ENCODE measurements at places on chromosomes 3 and 15. TPM values are rescaled to one million over a fixed set of nuclear protein-coding genes. Genes with fewer than 3 reads are reported as not detected.

- DNase-seq, result no peak
Measured at GRCh38 chr3:122642935-122643334, 37.7 kb upstream of the PARP14 start.

The CILP gene
- 31.6 TPM for polyA plus RNA-seq

GRCh38 chr3:13709706-13710105 lies 160.8 kb downstream of the FBLN2 start:
- no peak for DNase-seq

DNA sequence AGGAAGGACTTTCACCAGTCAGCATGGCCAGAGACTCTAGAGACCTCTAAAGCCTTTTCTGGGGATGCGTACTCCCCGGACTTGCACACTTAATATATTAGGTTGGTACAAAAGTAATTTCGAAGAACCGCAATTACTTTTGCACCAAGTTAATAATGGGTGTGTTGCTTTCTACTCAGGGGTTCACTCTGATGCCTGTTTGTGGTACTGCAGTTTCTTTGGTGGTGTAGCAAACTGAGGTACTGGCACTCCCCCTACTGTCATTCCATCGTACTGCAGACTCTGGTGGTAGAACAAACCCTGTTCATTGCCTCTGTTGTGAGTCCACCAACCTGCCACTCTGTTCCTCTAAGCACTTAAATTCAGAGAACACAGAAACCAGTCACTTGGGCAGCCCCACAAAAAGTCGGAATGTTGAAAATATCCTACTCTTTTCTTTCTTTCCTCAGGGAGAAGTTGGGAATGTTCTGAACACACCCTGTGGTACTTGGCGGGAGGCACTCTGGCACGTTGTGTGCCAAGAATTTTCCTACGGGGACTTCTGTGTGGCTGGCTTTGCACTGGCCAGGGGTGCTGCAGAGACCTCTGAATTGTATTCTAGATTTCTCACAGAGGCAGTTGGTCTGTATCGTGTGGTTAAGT lies 46.3 kb downstream of the GABRG3 start:
- peak; percentile 81 for DNase-seq

DNA sequence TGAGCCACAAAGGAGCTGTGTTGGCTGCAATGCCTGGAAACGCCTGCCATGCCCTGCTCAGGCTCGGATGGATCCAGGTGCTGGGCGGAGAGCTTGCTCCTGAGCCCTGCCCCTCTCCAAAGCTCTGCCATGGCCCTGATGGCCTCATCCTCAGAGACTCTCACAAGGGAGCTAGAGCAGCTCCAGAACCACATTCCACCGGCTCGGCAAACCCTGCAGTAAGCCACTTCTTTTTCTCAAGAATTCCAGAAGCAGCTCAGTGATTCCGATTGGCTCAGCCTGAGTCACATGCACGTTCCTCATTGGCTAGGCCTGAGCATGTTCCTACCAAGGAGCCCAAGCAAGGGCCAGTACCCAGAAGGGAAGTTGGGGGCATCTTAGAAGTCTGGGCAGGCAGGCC lies 24.8 kb downstream of the TPRA1 start:
- DNase-seq, result no peak

DNA sequence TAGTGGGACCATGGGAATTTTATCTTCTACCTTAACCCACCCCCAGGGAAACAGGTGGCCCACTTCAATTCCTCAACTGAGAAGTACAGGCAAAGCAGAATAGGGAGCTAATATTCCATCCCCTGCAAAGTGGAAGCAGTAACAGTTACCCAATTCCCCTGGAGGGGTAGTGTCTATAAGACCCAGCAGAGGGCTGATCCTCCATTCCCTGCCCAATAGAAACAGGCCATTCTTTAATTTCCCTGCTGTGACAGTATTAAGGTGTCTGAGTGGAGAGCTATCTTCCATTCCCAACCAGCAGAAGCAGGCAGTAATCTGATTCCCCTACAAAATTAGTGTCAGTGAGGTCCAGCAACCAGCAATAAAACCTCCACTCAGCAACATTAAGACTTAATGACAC lies 219.8 kb downstream of the ULK4 start:
- DNase-seq, result no peak

DNA sequence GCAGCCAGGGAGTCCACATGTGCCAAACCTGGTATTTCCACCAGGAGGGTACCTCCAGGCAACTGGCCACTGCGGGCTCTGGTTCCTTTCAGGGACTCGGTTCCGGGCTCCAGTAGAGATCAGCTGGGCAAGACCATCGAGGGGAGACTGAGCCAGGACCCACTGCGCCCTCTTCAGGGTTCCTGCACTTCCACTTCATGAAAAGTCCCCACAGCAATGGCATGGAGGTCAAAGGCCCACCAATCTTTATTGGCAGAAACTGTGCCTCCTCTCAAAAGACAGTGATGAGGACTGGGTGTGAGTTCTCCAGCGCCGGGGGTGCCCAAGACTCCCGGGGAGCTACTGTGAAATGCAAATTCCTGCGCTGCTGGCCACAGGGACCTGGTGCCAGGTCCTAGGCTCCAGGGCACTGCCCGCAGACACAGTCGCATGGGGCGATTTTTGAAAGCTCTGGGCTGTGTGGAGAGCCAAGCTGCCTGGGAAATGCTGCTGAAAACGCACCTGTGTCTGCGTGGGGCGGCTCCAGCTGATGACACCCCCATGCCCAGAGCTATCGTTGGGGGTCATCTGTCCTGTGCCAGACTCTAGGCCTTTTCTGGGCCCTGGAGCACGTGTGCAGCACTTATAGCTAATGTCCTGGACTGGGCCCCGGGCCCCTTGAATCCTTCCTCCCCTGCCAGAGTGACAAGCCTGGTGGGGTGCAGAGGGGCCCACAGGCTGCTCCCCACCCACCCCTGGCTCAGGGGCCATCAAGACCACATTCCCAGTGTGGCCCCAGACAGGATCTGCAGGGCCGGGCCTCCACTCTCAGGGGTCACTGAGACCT lies 144.0 kb downstream of the NSMCE3 start:
- DNase-seq, result no peak

- peak; percentile 14 for DNase-seq
Measured at GRCh38 chr3:46416125-46416810, 9.2 kb downstream of the CCRL2 start.

- peak; percentile 40 for DNase-seq
Measured at GRCh38 chr3:52120556-52121463, 33.4 kb downstream of the POC1A start.
